ENCODE measurements at places on chromosomes 11 and 22.

DNA sequence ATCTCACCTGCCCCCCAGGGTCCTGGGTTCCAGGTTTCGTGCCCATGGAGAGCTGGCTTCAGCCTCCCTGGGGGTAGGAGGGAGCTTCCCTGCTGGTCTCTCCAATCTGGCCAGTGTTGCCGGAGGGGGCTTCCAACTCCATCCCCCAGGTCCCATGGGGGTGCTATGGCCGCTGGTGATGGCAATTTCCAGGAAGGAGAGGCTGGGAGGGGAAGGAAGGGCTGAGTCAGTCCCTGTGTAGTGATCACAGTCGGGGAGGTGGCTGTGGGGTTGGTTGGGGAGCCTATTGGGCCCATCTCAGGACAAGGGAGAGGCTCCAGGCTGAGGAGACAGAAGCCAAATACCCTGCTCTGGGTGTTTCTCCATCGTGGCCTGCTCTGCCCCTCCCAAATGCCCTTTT, 5.7 kb upstream of the CDC42EP2 start:
- DNase-seq = no peak

GRCh38 chr11:75429902-75430713, 2.9 kb downstream of the KLHL35 start:
- peak; percentile 46 for DNase-seq

- DNase-seq = no peak
These were observed 58.9 kb upstream of the CLMP start for GRCh38 chr11:123253911-123254310.

GRCh38 chr11:35549787-35550186, 24.4 kb upstream of the PAMR1 start:
- DNase-seq = no peak

- DNase-seq = no peak
These were observed 503.8 kb upstream of the CCDC179 start for GRCh38 chr11:23364076-23364475.

- DNase-seq = no peak
These were observed 176.2 kb upstream of the FAT3 start for GRCh38 chr11:92048415-92048814.

DNA sequence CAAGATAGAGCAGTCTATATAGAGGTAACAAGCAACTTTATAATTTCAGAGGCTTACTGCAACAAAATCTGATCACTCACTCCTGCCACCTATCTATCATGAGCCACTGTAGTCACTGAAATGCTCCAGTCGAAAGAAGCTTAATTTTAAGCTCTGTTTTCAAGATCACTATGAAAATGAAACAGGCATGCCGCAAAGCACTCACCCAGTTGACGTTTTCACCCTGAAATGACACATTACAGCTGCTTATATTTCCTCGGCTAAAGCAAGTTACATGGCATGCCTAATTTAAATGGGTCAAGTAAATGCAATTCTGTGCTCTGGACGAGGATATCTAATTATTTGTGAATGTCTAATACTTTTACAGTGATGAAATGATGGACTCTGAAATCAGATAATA, 616.3 kb downstream of the FAM181B start:
- no peak for DNase-seq

GRCh38 chr11:94129512-94130297, 1.1 kb downstream of the PANX1 start:
- no peak for DNase-seq

Data from T-helper 9 cell (primary cell).